ENCODE measurements at places on chromosomes 12 and 14. TPM values are rescaled to one million over a fixed set of nuclear protein-coding genes. Genes with fewer than 3 reads are reported as not detected.

The INHBC gene
- total RNA-seq: not detected

The CCDC38 gene
- total RNA-seq: not detected

The KLRF1 gene
- not detected for total RNA-seq

The OVCH1 gene
- total RNA-seq: not detected

The TMEM63C gene
- total RNA-seq: 0.35 TPM

The GLT1D1 gene
- not detected for total RNA-seq

The MSRB3 gene
- total RNA-seq: 35.3 TPM

The STAC3 gene
- total RNA-seq: 0.58 TPM

The SLC2A13 gene
- total RNA-seq: 5.7 TPM

The BBOF1 gene
- 0.92 TPM for total RNA-seq

The EPS8 gene
- total RNA-seq: 22.0 TPM

The PRR4 gene
- total RNA-seq: 5.0 TPM

The CIPC gene
- 19.0 TPM for total RNA-seq

The HPD gene
- total RNA-seq: not detected

The C12orf56 gene
- not detected for total RNA-seq

The LRIG3 gene
- 19.9 TPM for total RNA-seq

The TMEM19 gene
- total RNA-seq: 13.0 TPM

The CRADD gene
- total RNA-seq: 21.1 TPM

The CLEC2A gene
- not detected for total RNA-seq

The CEBPE gene
- total RNA-seq: not detected

The KCNJ8 gene
- total RNA-seq: 0.10 TPM

The TMCC3 gene
- 20.5 TPM for total RNA-seq

The SIRT4 gene
- 0.88 TPM for total RNA-seq

The KRT1 gene
- not detected for total RNA-seq

The PMCH gene
- total RNA-seq: not detected

The LRRC10 gene
- total RNA-seq: not detected

The MAP1LC3B2 gene
- total RNA-seq: 0.82 TPM

The GPN3 gene
- 20.1 TPM for total RNA-seq

The FAM186B gene
- total RNA-seq: 0.12 TPM

The ASB8 gene
- total RNA-seq: 18.0 TPM

The HOTAIR gene
- total RNA-seq: 0.12 TPM

The SCFD1 gene
- 38.7 TPM for total RNA-seq

The GLIPR1L2 gene
- total RNA-seq: not detected

The GYS2 gene
- total RNA-seq: not detected

The CLMN gene
- total RNA-seq: 2.6 TPM

The CIT gene
- total RNA-seq: 14.2 TPM

The FOXN4 gene
- not detected for total RNA-seq

The MMP19 gene
- total RNA-seq: 0.99 TPM

The RNASE7 gene
- total RNA-seq: not detected

The NELL2 gene
- total RNA-seq: 0.35 TPM

The SIX4 gene
- 6.4 TPM for total RNA-seq

The SLC6A13 gene
- total RNA-seq: not detected

The PKP2 gene
- 1.5 TPM for total RNA-seq

The BCDIN3D gene
- total RNA-seq: 3.8 TPM

The CISTR gene
- total RNA-seq: not detected

The TAS2R19 gene
- total RNA-seq: 6.9 TPM

The ACVRL1 gene
- total RNA-seq: 933 TPM

The SAMD15 gene
- 3.3 TPM for total RNA-seq

The HOXC9 gene
- total RNA-seq: 5.7 TPM

The SPTB gene
- 0.23 TPM for total RNA-seq

The KRT82 gene
- total RNA-seq: not detected

The ACYP1 gene
- total RNA-seq: 8.2 TPM

The HIF1A gene
- total RNA-seq: 377 TPM

The KRT6B gene
- not detected for total RNA-seq

The RERG gene
- not detected for total RNA-seq

The VPS33A gene
- 26.8 TPM for total RNA-seq

The ACADS gene
- 18.4 TPM for total RNA-seq

The KLHL33 gene
- not detected for total RNA-seq

All from glomerular endothelial cell (primary cell).